ENCODE measurements at places on chromosomes 6 and 20.
A peak's percentile ranks its signal among the peaks of the same experiment; 100 is the strongest.

DNA sequence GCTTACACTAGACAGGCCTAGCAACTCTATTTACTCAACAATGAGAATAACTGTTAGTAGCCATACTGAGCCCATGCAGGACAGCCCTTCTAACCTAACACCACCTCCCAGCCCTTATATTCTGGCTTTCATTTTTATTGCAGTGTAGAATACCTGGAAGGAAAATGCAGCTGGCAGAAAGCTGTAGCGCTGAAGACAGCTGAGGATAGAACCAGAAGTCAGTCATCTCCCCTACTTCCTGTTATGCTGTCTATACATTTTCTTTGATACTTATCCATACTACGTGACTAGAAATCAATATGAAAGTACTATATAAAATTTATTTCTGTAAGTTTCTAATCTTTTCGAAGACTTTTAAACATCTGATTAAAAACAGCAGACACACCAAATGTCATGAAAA, 182.6 kb upstream of the SHLD1 start:
- DNase-seq = no peak

GRCh38 chr6:57190140-57190539, 18.0 kb downstream of the BAG2 start:
- DNase-seq = no peak

GRCh38 chr6:7467007-7467897, 74.2 kb upstream of the DSP start:
- no peak for DNase-seq

DNA sequence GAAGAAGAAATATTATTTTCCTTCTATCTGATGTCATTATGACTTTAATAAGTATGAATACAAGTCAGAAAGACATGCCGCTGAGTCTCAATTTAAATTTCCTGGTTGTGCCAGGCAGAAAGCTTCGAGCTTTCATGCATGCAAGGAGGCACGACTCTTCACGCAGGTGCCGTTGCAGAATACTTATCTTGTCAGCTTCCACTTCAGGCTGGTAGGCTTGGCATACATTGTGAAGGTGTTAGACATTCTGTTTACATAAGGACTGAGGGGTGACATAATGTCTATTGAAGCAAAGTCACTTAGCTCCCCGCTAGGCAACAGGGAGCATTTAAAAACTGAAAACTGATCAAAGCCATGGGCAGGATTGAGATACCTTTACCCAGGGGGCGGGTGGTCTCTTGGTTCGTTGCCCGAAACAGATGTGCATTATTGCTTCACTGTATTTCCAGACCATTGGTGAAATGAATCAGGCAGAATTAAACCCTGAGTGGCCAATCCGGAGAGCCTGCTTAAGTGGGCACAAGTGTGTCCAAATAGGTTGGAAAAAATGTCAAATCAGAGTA, 16.4 kb downstream of the BMP6 start:
- DNase-seq = no peak

GRCh38 chr6:46756469-46757213, 9.9 kb downstream of the ANKRD66 start:
- no peak for DNase-seq

- DNase-seq = no peak
Measured at GRCh38 chr6:88499845-88500699, 333.9 kb upstream of the CNR1 start.

GRCh38 chr6:64672651-64673050, 1034.4 kb downstream of the EYS start:
- no peak for DNase-seq

DNA sequence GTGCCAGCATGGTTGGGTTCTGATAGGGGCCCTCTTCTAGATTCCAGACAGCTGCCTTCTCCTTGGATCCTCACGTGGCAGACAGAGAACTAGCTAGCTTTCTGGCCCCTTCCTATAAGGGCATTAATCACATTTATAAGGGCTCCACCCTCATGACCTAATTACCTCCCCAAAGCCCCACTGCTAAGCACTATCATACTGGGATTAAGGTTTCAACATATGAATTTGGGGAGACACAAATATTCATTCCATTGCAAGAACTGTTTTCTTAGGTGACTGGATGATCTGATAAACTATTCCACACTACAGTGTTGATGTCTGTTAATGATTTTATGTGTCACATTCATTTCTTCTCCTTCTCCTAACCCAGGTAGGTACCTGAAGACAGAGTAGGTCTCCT, 135.8 kb upstream of the COL21A1 start:
- no peak for DNase-seq

- no peak for DNase-seq
Measured at GRCh38 chr6:133899556-133899955, 10.6 kb downstream of the TCF21 start.

- DNase-seq = no peak
Measured at GRCh38 chr20:33635341-33635740, 26.8 kb upstream of the C20orf144 start.

DNA sequence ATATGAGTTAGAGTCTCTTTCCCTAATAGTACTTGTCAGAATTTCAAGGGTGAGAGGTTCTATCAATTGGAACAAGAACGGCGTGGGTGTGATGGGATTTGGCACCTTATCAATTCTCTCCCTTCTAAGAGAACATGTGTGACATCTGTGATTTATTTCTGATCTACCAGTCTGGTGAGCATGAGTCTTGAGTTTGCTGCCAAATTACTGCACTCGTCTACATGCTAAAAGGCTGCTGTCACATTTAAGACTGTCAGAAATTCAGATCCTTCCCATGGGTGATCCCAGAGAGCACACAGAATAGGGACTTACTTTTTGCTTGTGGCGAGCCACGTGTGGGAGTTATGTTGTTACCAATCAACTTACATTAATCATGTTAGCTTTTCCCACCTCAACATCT, 370.2 kb upstream of the SASH1 start:
- no peak for DNase-seq

- DNase-seq = no peak
Measured at GRCh38 chr6:106474466-106474865, 113.9 kb downstream of the CRYBG1 start.

GRCh38 chr20:37291724-37292126, 2.3 kb downstream of the MANBAL start:
- no peak for DNase-seq

DNA sequence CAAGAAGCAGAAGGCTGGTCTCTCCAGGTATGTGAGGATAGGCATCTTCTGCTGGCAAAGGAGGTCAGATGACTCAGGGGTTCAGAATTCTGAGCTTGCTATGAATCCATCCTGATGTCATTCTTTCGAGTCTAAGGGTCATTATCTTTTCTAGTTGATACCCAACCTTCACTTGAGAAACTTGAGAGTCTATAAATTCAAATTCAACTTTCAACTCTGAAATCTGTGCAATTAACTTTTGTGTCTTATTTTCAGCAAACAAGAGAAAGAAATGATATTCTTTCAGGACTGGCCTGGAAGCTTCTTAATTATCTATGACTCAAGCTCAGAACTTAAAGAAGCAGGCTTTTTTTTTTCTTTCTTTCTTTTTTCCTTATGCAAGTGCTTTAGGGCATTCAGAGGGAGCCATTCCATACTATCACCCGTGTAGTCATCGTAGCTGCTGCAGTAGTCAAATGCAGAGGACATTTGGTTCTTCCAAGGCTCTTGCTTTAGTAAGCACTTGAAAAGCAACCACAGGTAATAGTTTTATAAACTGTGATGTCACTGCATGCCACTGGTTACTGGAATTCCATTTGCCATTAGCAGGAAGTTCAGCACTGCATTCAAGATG, 93.0 kb downstream of the ADTRP start:
- no peak for DNase-seq

GRCh38 chr20:58576603-58576970, 61.4 kb upstream of the APCDD1L start:
- DNase-seq = no peak

GRCh38 chr6:44485601-44486401, 98.3 kb downstream of the CDC5L start:
- no peak for DNase-seq

GRCh38 chr20:45993197-45993951, 15.3 kb upstream of the MMP9 start:
- DNase-seq = no peak

DNA sequence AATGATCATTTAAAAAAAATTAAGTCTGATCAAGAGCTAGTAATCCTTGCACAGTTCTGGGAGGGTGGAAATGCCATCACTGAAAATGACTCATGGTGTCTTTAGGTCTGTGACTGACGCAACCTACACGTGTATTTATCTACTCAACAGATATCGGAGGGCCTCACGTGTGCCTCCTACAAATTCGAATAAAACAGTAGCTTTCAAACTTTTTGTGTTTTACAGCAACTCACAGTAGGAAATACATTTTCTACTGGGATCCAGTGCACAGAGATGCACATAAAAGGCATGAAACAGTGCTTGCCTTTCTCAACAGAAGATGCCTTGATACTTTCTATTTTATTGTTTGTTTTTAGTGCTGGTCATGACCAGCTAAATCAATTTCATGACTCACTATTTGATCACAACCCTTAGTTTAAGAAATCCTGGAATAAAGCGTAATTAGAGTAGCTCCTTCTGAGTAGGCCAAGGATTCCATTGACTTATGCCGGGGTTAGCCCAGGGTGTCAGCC, 210.0 kb upstream of the SNX9 start:
- DNase-seq = no peak

DNA sequence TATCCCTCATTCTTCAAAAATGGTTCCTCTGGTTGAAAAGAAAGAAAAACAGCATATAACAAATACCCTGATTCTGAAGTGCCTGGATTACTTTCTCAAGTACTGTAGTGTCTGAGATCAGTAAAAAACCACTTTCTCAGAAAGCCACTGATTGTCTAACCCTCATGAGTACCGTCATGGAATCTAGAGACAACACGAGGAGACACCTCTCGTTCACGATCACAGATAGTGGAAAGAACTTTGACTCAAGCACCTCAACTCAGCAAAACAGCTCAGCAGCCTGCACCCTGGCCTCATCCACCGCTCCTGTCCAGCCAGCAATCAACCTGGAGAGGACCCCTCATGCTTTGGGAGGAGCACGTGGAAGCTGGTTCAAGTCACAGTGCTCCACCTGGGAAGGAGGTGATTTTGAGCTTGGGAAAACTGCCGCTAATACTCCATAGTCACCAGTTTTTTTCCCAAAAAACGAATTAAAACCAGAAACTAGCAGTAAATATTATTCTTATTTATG, 1.0 kb downstream of the SCML4 start:
- DNase-seq = peak; percentile 67

GRCh38 chr20:50380697-50381040, 129.5 kb upstream of the PTPN1 start:
- DNase-seq = no peak

DNA sequence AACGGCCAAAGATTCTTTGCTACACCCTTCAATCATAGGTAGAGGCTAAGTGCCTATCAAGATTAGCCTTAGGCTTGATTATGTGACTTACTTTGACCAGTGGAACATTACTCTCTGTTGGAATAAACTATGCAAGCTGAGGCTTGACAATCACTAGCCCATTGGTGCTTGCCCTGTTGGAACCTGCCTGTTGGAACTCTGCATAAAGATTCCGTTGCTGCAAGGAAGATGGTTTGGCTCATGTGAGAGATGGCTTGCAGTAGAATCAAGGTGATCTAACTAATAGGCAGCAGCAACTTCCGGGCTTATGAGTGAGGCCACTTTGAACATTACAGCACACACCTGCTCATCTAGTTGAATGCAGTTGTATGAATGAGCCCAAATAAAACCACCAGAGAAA, 227.7 kb upstream of the TSHZ2 start:
- DNase-seq = no peak

DNA sequence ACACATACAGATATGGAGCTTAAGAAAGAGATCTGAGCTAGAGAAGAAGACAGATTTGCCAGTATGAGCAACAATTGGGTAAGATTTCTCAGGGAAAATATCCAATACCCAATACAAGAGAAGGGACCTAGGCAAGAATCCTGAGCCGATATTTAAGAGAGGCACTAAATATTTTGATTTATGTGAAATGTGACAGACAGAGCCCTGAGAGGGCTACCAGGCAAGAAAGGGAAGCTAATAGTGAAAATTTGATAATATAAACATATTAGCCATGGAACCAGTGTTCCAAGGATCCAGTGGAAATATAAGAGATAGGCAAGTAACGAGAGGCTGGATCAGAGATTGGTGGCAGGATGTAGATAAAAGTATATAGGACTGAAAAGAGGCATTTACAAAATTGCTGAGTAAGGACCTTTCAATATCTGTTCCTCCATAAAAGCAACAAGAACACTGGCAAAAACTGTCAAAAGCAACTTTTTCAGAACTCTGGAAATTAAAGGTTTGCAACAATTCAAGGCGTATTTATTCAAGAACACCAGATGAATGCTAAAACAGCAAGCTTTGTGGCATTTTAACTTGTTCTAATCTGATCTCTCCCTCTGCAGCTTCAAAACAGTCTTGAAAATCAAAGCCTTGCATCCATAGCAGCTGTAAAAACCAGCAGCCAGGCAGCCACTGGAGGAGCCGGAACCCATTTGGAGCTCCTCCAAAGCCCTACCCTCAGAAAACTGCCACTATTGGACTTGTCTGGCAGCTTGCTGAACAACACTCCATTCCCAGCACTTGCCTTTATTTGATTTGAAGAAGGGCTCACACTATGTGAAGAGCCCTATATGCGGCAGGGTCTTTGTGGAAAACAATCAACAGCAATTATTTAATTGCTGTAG, 58.8 kb downstream of the REV3L start:
- no peak for DNase-seq
